RCC 7860 (cell line): ENCODE measurements at places on chromosomes 16 and 17.

GRCh38 chr16:67965668-67966548, 2.5 kb downstream of the SLC12A4 start:
- no peak for DNase-seq

GRCh38 chr17:62754631-62755030, 53.5 kb downstream of the MARCHF10 start:
- no peak for DNase-seq

DNA sequence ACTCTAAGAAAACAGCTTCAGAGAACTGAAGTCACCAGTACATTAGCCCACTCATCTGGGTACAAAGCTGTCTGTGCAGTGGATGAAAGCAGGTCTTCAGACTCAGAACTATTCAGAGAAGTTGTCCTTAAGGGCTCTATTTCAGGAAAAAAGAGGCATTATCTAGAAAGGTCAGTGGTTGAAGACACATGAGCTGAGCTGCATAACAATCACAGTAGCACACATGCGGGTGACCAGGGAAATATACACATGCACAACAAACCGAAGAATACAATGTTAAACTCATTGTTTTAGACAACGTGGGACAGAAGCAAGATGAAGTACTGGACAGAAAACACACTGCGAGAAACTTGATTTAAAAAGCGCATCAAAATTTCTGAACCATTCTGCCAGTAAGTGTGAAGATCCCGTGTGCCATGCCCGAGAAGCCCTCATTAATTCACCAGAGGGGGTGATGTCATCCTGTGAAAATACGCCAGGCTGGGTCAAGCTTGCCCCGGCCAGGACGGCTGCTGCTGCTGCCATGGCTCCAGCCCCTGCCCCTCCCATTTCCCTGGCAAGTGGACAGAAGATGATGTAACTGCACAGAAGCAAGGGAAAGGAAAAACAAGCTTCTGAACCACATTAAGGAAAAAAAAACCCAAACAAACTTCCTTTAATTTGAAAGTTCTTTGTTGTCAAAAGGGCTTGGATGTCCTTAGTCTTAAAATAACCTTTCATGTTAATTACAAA, 10.1 kb downstream of the DYNC1LI2 start:
- DNase-seq: peak; percentile 61

- DNase-seq: no peak
Measured at GRCh38 chr16:78932355-78932943, 668.1 kb downstream of the MAF start.

DNA sequence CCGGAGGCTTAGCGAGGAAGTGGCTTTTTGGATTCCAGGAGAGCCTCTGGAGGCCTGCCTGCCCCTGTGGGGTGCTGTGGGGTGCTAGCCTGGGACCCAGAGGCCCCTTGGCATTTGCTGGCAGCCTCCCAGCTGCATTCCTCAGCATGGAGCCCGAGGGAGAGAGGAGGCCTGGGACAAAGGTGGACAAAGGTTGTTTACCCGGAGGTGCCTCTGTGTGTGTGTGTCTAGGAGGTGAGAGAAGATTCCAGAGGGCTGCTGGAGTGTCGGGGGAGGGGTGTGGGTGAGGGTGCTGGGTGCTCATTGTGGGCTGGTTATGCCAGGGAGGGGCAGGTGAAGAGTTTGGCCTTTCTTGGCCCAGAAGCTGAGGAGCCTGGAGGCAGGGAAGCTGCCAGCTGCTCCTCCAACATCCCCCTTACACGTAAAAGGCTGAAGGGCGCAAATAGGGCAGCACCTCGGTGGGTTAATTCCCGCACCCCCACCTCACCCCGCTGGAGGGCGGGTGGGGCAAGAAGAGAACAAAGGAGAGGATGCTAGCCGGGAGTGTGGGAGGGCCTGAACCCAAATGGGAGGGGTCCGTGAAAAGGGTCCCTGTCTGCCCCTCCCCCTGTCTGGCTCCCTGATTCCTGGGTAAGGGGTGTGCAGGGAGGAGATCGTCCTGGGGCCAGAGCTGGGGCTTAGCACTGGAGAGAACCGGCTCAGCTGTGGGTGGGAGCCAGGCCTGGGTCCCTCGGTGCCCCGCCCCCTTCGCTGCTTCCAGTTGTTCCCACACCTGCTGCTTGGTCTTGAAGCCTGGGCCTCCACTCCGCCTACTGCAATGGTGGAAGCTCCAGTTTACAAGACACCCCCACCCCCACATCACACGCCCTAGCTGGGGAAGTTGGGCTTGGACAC, 9.9 kb downstream of the HEXIM2 start:
- DNase-seq: no peak

- DNase-seq: no peak
Measured at GRCh38 chr16:85570735-85571562, 42.2 kb upstream of the GSE1 start.

GRCh38 chr17:3510090-3510489, 34.3 kb downstream of the ASPA start:
- DNase-seq: no peak
